ENCODE measurements at places on chromosomes 16 and 17.

DNA sequence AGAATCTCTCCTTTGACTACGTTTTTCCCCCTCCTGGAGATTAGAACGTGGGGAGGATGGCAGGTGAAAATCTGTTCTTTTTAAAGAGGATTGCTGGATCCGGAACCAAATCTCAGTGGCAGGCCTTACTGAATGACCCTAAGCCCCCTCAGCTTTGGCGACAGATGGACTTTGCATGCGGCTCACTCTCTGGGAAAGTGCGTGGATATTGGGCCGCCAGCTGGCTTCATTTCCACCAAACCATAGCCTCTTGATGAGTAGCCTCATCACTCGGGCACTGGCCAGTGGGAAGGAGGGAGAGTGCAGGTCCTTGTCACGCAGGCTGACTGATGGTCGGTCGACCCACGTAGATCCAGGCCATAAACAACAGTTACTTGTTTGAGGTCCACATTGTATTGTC lies 31.3 kb upstream of the CCDC182 start:
- DNase-seq = no peak

DNA sequence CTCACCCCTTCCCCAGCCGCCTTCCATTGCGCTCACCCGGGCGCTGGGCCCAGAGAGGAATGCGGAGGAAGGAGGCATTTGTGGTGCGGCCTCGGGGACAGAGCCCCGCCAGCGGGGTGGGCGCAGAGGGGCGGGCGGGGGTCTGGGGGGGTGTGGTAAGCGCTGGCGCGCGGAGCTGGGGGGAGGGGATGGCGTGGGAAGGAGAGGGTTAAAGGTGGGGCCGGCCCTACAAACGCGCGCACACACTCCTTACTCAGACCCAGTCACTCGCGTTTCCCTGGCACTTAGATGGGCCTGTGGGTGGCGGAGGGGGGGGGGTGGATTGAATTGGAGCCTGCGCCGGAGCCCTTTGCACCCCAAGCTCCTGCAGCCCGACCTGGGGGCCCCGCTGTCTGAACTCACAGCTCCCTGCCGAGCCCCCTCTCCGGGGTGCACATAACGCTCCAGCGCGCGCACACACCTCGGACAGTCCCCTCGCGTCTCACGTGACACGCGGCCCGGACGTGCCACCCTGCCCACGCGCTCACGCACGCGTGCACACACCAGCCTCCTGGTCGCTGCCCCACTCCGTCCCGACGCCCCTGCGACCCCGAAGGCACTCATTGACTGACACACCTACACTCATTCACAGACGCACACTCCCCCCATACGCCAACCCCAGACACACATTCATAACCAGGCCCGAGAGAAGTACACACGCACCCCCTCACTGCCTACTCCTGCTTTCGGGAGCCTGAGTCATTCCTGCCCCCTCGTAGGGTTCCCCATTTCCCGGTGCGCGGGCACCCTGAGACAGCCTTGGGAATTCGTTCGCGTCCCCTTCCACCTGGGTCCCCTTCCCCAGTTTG lies 844 bp downstream of the TBKBP1 start:
- DNase-seq = no peak

DNA sequence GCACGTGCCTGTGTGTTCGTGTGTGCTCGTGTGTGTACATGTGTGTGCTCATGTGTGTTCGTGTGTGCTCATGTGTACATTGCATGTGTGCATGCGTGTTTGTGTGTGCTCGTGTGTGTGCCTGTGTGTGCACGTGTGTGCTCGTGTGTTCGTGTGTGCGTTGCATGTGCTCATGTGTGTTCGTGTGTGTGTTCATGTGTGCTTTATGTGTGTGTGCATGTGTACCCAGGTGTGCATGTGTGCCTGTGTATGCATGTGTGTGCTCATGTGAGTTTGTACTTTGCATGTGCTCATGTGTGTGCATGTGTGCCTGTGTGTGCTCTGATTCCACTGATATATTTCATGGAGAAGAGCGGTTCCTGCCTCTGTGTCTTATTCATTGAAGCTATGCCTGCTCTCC lies 265.5 kb downstream of the FOXL1 start:
- no peak for DNase-seq

- DNase-seq = no peak
Observed at GRCh38 chr16:53946746-53947386, 242.9 kb downstream of the FTO start.

GRCh38 chr16:89898201-89898967 lies 20.3 kb upstream of the MC1R start:
- no peak for DNase-seq

- DNase-seq = no peak
Observed at GRCh38 chr17:57125866-57126265, 40.8 kb downstream of the AKAP1 start.

DNA sequence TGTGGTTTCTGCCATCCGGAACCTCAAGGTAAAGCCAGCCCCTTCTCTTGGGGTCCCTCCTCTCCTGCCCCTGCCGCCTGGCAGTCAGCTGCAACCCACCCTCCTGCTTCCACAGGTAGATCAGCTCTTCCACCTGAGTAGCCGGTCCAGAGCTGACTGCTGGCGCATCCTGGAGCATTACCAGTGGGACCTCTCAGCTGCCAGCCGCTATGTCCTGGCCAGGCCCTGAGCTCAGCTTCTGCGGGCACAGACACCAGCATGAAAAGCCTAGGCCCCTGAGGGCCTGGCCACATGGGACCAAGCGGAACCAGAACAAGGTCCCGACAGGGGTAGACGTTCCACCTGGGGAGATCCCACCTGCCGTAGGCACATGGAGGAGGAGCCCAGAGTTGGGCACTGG lies 5.5 kb downstream of the PLSCR3 start:
- DNase-seq = no peak

DNA sequence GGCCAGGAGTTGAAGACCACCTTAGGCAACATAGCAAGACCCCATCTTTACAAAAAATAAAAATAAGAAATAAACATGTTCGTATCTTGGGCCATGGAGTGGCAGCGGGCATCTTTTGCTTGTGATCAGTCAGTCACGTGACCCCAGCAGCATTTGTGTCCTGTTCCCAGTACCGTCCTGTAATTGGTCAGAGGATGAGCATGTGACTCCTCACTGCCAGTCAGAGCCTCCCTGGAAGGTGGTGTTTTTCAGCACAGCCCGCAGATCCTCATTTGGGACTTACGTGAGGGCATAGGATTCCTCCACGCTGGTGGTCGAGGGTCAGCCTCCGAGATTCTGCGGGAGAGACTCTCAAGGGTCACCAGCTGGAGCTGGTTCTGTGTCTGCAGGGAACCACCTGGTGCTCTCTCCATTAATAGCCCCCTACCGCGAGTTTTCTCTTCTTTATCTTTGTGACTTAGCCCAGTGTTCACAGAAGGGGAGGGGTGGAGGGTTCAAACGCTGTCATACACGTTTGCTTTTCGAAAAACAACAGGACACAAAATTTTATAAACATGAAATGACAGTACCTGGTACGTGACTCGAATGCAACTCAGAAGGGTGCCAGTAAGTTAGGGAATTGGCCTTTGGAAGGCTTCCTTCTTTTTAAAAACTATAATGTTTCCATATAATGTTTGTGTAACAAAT lies 17.2 kb downstream of the MRC2 start:
- no peak for DNase-seq

DNA sequence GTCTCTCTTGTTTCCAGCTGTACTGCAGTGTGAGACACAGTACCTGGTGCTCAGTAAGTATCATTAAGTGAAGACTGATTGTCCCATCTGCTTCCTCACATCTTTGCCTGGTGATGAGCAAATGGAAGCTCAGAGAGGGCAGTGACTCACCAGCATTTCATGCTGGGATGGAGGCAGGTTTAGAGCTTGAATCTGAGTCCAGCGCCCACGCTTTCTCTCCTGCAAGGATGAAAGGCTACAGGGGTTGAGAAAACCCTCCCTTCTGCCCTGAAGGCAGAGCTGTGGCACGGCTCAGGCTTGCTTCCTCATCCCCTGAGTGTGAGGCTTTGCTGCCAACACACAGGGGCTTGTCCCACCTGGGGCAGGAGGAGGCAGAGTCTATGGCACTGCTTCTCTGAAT lies 1.5 kb upstream of the RNF112 start:
- DNase-seq = peak; percentile 78

DNA sequence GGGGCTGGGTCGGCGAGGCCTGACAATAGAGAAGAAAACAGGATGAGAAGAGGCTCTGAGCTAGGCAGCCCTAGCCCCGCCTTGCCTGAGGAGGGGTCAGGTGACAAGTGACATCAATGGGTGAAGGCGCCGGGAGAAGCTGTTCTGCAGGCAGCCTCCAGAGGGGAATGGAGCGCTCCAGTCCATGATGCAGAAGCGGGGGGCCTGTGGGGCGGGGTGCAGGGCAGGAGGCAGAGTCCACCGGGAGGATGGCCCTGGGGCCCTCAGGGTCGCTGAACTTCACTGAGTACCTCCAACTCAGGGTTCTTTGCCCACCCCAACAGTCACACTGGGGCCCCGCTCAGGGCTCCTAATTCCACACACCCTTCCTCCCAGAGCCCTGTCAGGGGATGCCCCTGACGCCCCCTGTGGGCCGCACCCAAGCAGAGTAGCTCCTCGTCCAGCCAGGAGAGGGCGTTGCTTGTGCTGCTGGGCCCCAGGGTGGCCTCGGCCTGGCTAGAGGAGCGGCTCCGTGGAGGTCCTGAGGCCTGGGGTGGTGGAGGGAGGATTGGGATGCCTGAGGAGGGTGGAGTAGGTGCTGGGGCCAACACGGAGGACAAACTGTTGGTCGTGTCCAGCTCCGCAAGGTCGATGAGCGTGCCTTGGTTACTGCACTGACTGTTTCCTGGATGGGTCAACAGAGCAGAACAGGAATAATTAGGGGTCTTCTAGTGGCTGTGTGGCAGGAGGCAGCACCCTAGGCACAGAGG lies 20.8 kb downstream of the GGA3 start:
- no peak for DNase-seq

DNA sequence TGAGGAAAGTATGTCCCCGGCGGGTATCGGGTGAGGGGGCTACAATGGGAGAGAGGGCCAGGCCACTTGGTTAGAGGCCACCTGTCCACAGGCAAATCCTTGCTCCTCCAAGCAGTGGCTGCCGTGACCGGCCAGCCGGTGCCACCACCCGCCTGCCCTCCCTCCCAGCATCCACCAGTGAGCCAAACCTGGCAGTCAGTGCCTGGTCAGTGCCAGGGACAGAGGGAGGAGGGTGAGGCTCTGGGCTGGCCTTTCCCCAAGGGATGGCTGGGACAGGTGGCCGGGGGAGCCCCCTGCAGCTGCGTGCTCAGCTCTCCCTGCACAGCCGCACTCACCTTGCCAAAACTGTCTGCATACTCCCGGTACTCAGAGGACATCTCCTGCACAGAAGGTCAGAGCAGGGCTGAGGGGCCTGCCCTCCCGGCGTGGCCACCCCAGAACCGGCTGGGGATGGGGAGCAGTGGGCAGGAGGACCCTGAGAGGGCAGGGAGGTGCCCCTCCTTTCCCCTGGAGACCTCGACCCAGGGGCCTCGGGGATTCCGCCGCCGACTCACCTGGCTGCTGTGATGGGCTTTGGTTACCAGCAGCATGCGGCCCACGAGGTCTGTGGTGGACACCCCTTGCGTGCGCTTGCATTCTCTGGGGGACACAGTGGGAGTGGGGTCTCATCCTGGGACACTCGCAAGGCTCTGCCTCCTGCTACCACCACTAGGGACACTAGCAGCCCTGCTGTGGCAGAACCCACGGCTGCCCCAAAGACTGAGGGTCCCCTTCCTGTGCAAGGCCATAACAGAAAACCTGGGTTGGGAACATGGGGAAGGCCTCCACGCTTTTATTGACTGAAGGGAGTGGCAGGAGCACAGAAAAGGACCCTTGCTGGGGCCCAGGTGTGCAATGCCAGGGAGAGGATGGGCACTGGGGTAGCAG lies 3.7 kb downstream of the PCYT2 start:
- DNase-seq = no peak

GRCh38 chr17:1899403-1900000 lies 69.7 kb downstream of the RPA1 start:
- no peak for DNase-seq

GRCh38 chr16:54936201-54936978 lies 5.7 kb downstream of the IRX5 start:
- DNase-seq = no peak

- DNase-seq = no peak
Observed at GRCh38 chr16:83113811-83114210, 487.0 kb downstream of the CDH13 start.

DNA sequence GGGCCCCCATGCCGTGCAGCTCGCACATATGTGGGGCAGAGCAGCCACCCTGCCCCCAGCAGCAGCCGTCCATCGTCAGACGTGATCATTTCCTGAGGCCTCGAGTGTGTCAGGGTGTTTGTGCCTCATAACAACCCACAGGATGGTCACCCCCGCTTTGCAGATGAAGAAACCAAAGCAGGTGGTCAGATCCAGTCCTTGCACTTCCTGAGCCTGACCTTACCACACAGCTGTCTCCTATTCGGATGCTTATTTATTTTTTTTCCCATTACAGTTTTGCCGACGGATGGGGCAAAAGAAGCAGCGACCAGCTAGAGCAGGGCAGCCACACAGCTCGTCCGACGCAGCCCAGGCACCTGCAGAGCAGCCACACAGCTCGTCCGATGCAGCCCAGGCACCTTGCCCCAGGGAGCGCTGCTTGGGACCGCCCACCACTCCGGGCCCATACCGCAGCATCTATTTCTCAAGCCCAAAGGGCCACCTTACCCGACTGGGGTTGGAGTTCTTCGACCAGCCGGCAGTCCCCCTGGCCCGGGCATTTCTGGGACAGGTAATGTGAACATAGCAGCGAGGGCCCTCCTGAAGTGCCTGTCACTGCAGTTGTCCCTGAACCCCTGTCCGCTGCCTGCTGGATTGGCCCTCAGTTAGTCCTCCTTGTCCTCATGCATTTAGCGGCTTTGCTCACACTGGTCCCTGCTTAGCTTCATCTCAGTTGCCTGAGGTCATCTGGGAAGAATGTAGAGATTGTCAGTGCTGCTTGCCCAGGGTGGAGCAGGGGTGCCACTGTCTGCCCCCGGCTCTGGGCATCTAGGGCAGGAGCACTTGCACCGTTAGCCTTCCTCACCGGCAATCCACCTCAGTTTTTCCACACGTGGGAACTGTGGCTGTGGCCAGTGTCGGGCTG lies 1.4 kb downstream of the MPG start:
- DNase-seq = no peak

DNA sequence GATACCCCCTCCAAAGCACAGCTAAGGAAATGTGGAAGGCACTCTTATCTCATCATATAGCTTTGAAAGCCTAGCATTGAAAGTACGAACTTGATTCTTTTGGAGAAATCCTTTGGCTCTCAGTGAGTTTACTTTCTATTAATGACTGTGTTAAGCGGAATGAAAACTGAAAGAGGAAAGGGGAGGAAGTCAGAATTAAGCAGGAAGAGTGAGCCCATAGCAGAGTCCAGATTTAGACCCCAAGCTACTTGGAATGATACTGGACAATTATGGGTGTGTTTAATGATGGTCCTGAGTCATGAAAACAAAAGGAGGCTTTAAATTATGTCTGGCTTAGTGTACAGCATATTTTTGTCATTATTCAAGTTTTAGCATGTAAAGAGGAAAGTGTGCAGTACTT lies 42.2 kb downstream of the TENT4B start:
- DNase-seq = peak; percentile 72

GRCh38 chr16:10679921-10680320 lies 14.8 kb downstream of the TEKT5 start:
- no peak for DNase-seq

DNA sequence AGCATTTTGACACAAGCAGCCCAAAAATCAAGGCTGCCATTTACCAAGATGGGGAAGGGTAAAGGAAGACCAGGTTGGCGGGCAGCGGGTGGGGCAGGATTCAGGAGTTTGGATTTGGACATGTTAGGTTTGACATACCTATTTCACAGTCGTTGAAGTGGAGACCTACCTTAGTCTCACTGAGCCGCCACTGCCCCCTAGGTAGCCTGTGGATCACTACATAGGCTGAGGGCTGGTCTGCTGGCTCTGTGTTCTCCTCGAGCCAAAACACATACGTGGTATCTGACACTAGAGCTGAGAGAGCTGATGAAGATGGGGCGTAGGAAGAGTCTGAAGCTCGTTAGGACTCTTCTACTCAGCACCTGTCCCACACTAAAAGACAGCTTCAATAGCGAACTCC lies 115.1 kb downstream of the HIC1 start:
- no peak for DNase-seq
